Activated CD4-positive, alpha-beta T cell treated with anti-CD3 and anti-CD28 coated beads for 48 hours (primary cell): ENCODE measurements at places on chromosomes 16 and 17.
A peak's percentile ranks its signal among the peaks of the same experiment; 100 is the strongest.

- no peak for DNase-seq
These were observed 1.2 kb upstream of the GPT2 start for GRCh38 chr16:46882940-46883307.

DNA sequence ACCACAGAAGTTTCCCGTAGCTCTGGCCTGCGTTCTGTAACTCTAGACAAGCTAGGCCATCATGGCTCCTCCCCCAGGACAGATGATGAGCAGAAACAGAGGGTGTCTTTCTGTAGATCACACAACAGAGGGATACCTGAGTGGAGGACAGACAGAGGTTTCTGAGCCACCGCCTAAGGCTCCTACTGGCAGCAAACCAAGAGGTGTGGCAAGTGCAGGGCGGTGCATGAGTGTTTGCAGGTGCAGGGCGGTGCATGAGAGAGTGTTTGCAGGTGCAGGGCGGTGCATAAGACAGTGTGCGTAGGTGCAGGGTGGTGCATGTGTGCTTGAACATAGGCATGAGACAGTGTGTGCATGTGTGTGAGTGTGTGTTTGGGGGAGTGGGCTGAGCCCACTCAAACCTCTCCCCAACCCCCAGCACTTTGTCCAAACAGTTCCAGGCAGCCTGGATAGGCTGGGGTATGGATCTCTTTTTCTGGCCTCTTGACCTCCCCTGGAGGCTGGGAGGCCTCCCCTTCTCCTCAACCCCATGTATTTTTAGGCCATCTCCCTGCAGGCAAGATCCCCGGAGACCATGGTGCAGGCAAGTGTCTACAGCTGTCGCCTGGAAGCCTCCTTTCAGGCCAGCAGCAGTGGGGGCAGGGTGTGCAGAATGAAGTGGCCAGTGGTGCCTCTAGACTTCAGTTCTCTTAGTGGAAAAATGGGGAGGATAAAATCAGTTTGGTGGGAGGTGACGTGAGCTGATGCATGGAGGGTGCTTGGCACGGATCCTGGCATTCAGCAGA is 53.4 kb upstream of the CBX4 start:
- no peak for DNase-seq

DNA sequence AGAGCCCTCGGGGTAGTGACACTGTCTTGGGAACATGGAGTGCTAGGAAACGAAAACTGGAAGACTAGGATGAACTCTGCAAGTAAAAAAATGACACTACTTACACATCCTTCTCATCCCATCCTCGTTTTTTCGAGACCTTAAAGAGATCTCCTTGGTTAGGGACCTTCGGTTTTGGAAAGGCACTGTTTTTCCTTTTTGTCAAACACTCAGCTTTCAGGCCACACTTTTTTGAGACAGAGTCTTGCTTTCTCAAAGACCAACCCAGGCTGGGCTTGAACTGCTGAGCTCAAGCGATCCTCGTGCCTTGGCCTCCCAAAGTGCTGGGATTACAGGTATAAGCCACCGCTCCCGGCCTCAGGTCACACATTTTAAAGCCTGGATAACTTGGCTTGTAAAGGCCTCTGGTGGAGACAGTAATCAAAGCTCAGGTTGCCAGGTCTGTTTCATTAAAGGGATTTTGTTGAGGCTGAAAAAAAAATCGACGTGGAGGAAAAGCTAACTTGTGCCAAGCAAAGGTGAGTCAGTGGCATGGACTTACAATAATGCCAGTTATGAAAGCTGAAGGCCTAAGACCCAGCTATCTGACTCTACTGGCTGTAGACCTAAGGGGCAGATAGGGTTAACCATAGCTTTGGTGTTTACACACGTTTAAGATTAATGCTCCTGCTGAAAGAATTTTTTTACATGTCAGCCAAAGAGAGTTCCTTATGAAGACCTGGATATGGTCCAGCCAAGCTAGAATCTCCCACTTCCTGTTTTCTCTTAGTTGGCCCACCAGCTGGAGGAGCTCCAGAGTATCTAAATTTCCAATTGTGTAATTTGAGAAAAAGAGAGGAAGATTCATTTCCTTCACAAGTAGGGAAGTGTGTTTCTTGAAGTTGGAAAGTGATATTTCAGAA is 823 bp downstream of the NBR1 start:
- DNase-seq, result peak; percentile 14

- DNase-seq, result no peak
These were observed 156.4 kb upstream of the FOXF1 start for GRCh38 chr16:86353948-86354347.

DNA sequence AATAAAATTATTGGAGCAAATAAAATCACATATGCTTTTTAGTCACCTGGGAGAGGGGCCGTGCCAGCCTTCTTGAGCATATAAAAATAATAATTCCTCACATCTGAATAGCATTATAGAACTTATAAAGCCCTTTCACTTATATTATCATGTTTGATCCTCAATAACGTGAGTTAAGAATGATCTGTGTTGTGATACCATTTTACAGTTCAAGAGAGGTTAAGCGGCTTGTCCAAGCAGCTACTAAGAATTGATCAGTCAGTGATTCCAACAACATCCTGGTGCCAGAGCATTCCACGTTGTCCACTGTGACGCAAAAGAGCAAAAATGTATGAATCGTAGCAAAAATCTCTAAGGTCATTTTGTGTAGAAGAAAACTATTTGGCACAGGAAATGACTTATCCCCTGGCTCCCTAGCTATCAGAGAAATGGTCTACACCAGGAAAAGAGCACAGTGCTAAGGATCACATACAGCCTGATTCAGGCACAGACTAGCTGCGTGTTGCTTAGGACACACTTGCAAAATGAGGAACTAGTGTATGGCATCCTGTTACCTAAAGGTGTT is 33.0 kb downstream of the ANKFN1 start:
- no peak for DNase-seq

- no peak for DNase-seq
These were observed 128.3 kb upstream of the MAF start for GRCh38 chr16:79728923-79729240.

- DNase-seq, result no peak
These were observed 15.5 kb upstream of the MMD start for GRCh38 chr17:55437159-55437605.

DNA sequence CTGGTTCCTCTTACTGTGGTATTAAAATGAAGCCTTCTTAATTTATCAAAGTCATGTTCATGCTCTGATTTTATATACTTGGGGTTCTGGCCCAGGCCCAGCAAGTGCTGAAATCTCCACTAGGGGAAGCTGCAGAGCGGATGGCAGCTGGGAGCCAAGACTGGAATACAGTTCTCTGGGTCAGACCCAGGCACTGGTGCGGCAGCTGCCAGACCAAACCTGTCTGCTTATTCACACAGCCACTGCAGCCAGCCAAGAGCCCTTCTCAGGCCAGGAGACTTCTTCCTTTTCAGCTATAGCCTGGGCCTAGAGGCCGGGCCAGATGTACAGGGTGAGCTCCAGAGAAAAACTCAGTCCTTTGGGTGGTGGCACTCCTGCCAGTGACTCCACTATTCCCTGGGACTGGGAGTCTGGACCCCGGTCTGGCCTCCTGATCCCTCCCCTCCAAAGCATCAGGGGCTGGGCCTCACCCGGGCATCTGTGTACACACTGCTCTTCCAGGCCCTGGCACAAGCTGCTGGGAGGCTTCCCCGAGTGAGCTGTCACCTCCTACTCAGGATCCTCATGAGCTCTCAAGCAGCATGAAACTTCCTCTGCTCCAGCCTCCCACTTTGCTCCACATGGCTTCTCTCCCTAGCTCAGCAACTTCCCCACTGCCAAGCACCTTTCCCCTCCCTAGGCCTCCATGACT is 24.4 kb downstream of the ATP6V0D1 start:
- DNase-seq, result peak; percentile 13

- no peak for DNase-seq
These were observed 251.4 kb downstream of the PHKB start for GRCh38 chr16:47712276-47713224.

GRCh38 chr17:75153780-75154194 is 525 bp downstream of the JPT1 start:
- peak; percentile 57 for DNase-seq

DNA sequence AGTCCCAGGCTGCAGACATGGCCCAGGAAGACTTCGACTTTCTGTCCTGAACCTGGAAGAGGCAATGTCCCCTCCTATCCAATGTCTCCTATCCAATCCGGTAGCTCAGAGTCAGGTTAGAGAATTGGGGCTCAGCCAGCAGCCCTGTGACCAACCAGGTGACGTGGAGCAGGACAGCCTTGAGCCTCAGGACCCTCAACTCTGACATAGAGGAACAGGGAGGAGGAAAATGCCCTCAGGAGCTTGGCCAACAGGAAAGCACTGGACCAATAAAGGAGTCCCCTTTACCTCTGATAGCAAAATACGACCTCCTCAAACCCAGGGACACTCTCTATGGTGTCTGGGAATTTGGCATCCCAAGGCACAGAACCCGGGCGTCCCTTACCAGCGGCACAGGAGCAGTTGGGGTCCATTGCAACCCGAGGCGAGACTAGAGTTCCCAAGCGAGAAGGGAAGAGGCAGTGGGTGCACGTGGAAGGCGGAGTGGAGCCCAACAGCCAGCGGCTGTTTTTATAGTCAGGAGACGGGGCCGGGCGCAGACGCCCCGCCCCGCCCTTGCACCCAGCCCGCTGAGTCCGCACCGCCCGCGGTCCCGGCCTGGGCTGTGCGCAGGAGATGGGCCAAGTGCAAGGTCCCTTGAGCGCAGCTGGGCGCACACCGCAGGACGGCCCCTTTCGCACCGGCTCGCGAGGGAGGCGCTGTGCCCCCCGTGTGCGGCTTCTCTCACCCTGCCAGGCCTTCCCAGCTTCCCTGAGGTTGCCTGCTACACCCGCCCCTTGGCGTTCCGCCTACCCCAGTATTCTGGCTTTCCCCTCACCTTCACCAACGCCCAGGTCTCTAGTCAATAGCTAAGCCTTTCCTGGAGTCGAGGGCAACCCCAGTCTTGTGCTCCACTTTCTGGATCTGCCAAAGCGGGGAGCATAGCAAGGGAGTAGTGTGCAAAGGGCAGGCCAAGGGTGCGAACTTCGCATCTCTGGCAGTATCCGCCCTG is at the start of gene MT1G:
Gene MT1G (minus strand): TSS at position 485 of the 991 bp plus-strand sequence. CDS start 72 bp downstream, at position 413.
- DNase-seq, result peak; percentile 67

DNA sequence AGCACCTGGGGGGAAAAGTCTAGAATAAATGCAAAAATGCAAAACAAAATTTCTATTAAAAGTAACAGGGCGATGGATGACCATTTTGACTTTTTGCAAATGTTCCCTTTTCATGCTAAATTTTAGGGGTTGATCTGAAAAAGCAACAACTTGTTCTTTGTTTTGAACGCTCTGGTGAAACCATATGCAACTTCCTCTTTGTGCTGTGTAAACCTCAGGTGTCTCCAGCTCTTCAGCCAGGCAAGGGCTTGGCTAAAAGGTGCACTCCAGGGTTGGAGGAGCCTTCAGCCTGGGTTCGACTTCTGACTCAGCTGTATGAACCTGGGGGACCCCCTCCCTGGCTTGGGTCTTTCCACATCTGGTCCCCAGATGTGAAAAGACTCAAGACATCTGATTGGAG is 9.5 kb downstream of the IRF8 start:
- no peak for DNase-seq

- DNase-seq, result no peak
These were observed 73.4 kb upstream of the GSG1L start for GRCh38 chr16:28136751-28137434.

- DNase-seq, result no peak
These were observed 49.3 kb downstream of the TMC6 start for GRCh38 chr17:78079253-78079652.

- no peak for DNase-seq
These were observed 73.4 kb downstream of the PLD6 start for GRCh38 chr17:17132746-17133145.

DNA sequence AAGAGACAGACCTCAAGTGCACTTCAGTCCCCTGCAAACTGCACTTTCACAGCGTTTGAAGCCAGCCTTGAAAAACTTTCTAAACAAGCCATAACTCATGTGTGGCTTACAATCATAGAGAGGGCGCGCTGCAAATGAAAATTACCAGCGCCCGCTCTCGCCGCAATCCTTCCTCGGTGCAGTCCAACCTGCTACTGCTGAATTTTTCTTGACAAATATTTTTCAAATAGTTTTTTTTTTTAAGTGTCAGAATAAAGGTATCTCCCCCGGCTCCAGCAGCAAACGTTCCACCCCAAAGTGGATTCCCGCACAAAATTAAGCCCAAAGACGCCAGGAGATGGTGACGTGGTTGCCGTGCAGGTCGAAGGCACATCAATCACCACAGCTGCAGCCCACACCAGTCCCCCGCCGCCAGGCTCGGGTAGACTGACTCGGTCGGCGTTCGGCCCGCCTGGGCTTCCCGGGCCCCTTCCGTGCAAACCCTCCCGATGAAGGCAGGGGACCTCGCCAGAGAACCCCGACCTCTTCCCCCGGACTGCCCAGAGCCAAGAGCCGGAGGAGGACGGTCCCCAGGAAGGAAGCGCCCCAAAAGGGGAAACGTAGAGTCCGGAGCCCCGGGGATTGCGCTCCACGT is 630 bp downstream of the GRB2 start:
- peak; percentile 74 for DNase-seq

DNA sequence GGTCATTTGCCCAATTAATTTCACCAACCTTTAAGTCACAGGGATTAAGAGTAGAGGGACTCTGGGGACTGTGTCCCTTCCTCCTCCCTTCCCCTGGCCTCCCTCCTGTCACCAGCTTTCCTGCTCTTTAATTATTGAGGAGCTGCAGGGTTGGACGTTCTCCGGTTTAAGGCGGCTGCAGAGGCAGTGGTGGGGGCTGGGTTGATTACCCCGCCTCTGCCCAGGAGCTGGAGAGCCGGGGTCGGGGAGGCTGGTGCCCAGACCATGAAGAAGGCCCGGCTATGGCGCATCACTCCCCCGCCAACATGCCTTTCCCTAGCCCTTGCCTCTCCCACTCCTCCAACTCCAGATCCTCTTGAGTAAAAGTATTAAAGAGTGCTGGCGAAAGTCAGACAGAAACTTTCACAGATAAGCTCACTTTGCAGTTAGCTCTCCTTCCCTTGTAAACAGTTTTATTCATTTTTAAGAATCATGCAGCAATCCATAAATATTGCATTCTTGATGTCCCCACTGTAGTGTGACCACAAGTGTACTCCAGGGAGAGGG is 1.1 kb upstream of the FOXJ1 start:
- DNase-seq, result no peak

DNA sequence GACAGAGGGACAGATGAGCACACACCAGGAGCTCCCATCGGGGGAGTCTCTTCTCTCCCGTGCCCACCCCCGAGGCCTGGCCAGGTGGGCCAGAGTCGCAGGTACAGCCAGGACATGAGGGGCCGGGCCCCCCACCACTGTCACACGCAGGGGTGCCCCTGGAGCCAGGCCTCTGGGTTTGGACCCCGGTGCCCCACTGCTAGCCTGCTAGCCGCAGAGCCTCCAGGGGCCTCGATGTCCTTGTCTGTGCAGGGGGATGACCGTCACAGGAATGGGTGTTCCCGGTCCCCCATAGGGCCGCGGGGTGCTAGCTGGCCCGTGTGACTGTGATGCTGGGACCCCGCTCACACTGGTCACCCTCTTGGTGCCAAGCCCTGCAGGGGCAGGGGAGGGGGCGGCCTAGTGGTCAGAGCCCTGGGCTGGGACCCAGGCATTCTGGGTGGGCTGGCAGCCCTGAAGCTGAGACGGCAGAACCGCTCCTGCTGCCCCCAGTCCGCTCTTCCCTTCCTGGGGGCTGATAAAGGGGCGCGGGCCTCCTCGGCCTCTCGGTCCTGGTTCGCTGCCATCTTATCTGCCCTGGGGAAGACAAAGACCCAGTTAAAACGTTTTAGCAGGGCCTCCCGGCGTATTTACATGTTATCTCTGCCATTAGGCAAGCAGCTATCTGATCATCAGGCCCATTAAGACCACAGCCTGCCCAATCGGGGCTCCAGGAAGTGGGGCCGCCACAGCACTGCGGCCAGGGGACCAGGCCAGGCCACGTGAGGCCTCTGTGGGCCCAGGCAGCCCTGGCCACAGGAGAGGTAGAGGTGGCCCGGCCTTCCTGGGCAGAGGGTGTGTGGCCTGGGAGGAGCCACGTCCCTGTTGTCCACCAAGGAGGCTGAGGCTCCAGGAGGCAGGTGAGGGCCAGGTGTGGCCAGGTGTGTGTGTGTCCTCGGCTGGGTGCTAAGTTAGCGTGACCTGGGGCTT is 57.2 kb upstream of the ZC3H18 start:
- DNase-seq, result no peak
